ENCODE measurements at places on chromosomes 4 and X.

DNA sequence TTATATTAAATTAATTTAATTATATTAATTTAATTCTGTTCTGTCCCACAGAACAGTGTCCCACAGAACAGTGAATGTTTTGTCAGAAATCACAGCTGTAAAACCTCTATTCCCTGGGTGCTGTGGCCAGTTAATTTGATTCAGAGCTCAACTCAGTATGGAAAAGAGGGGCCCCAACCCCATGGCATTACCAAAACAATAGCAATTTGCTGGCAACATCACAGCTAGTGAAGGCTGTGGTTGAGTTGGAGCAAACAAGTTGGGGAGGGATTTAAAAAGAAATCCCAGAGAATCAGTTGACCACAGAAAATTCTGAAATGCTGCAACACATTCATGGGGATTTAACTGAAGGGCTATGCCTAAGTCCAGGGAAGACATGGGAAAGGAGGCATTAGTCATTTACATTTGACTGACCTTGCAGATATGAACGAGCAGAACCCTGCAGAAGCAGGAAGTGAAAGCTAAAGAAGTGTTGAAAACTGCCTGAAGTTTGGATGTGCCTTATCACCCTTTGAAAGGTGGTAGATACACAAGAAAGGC, 30.1 kb downstream of the PDHA2 start:
- no peaks in the 10 kb centered on the region for H3K36me3 ChIP-seq
- H3K27me3 ChIP-seq, result no peaks in the 10 kb centered on the region
- no peak overlapping the region for H3K4me3 ChIP-seq
- DNase-seq, result no peak
- H3K27ac ChIP-seq, result no peak overlapping the region

- no peak overlapping the region for H3K27ac ChIP-seq
- no peaks in the 10 kb centered on the region for H3K4me1 ChIP-seq
- no peak overlapping the region for H3K4me3 ChIP-seq
- DNase-seq, result no peak
Measured at GRCh38 chr4:154736770-154737169, 7.0 kb upstream of the LRAT start.

- H3K36me3 ChIP-seq, result peaks cover 59% of the 10 kb centered on the region
- H3K4me3 ChIP-seq, result no peak overlapping the region
- no peaks in the 10 kb centered on the region for H3K4me1 ChIP-seq
- DNase-seq, result no peak
Measured at GRCh38 chr4:48554606-48555005, 64.6 kb downstream of the ZAR1 start.

DNA sequence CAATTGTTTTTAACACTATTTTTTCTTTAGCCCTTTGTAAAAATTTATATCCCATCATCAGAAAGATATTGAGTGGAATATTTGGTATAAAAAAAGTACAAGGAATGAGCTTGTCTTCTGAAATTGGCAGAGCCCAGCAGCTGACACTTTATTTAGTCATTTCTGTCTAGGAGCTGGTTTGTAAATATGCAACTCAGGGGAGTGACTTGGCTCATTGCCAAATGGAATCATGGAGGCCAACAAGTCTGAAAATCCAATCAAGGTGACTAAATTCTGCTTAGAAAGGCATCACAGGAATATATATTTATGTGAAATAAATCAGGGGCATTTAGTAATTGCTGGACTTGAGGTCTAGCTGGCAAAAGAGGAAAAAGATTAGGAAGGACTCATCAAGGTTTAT, 74.4 kb downstream of the OTC start:
- no peaks in the 10 kb centered on the region for H3K4me1 ChIP-seq
- H3K4me3 ChIP-seq, result no peak overlapping the region
- no peak overlapping the region for H3K27ac ChIP-seq
- DNase-seq, result no peak
- H3K36me3 ChIP-seq, result no peaks in the 10 kb centered on the region

- no peak overlapping the region for H3K27ac ChIP-seq
- no peaks in the 10 kb centered on the region for H3K4me1 ChIP-seq
- DNase-seq, result no peak
- H3K36me3 ChIP-seq, result peaks cover 7% of the 10 kb centered on the region
- H3K4me3 ChIP-seq, result no peak overlapping the region
Measured at GRCh38 chr4:188299161-188299560, 159.9 kb downstream of the TRIML1 start.

DNA sequence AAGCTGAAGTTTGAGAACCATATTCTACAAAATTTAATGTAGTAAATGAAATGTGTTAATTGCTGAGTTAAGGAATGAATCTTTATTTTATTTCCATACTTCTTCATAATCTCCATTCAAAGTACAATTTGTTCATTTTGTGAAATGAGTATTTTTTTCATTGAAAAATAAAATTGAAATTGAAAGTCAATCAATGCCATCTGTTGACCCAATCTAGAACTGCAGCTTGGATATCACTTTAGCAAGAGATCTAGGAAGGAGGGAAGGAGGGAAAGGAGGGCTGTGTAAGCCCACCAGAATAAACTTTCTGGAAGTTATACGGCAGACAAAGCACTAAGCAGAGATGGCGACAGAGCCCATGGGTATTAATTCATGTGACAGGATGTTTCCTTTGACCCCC, 128.4 kb downstream of the ZMAT1 start:
- no peaks in the 10 kb centered on the region for H3K36me3 ChIP-seq
- no peaks in the 10 kb centered on the region for H3K27me3 ChIP-seq
- no peak overlapping the region for H3K4me3 ChIP-seq
- H3K27ac ChIP-seq, result no peak overlapping the region
- peak; percentile 23 for DNase-seq

- H3K27ac ChIP-seq, result peak overlapping the region; percentile 11
- peak; percentile 57 for DNase-seq
- no peaks in the 10 kb centered on the region for H3K27me3 ChIP-seq
Measured at GRCh38 chr4:152696764-152697261, 17.0 kb upstream of the TMEM154 start.

DNA sequence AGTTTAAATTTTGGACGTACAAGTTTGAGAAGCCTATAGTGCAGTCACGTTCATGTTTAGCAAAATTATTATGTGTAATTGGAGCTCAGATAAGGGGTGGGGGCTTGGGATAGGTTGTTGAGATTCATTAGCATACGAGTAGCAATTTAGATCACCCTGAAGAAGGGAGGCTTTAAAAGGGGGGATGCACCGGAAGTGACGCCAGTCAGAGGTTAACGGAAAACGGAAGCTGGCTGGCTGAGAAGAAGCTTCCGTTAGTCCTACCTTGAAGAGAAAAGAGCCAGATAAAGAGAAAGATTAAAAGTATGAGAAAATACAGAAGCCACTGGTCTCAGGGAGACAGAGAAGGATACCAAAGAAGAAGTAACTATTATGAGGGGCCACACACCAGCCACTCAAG, 1.1 kb upstream of the NXT2 start:
- peak overlapping the region; percentile 38 for H3K4me3 ChIP-seq
- peaks cover 7% of the 10 kb centered on the region for H3K36me3 ChIP-seq
- H3K27me3 ChIP-seq, result no peaks in the 10 kb centered on the region
- DNase-seq, result no peak
- no peak overlapping the region for H3K27ac ChIP-seq
- H3K4me1 ChIP-seq, result peaks cover 5% of the 10 kb centered on the region

GRCh38 chrX:17470136-17470535, 95.1 kb downstream of the NHS start:
- H3K27me3 ChIP-seq, result no peaks in the 10 kb centered on the region
- H3K27ac ChIP-seq, result no peak overlapping the region
- H3K4me3 ChIP-seq, result no peak overlapping the region
- no peak for DNase-seq
- H3K4me1 ChIP-seq, result no peaks in the 10 kb centered on the region

- H3K36me3 ChIP-seq, result no peaks in the 10 kb centered on the region
- H3K27ac ChIP-seq, result no peak overlapping the region
- DNase-seq, result no peak
- no peak overlapping the region for H3K4me3 ChIP-seq
- no peaks in the 10 kb centered on the region for H3K4me1 ChIP-seq
Measured at GRCh38 chrX:114675365-114675764, 91.5 kb downstream of the HTR2C start.

DNA sequence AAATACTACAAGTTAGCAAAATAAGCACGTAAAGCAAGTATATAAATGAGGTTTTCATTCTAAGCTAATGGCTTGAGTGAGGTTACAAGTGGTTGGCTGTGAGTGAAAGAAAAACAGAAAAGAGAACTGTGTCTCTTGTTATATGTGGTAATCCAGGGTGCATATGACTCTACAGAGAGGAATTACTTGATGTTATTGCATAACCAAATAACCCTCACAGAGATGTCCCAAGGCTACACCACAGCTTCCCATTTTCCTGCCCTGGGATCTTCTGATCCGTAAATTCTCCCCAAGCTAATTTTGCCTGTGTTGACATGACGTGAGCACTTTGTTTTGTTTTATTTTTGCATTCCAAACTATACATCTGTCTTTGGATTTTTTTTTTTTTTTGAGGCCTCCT, 470.0 kb upstream of the INTU start:
- H3K36me3 ChIP-seq, result no peaks in the 10 kb centered on the region
- H3K4me1 ChIP-seq, result no peaks in the 10 kb centered on the region
- H3K4me3 ChIP-seq, result no peak overlapping the region
- no peak overlapping the region for H3K27ac ChIP-seq
- H3K27me3 ChIP-seq, result no peaks in the 10 kb centered on the region

DNA sequence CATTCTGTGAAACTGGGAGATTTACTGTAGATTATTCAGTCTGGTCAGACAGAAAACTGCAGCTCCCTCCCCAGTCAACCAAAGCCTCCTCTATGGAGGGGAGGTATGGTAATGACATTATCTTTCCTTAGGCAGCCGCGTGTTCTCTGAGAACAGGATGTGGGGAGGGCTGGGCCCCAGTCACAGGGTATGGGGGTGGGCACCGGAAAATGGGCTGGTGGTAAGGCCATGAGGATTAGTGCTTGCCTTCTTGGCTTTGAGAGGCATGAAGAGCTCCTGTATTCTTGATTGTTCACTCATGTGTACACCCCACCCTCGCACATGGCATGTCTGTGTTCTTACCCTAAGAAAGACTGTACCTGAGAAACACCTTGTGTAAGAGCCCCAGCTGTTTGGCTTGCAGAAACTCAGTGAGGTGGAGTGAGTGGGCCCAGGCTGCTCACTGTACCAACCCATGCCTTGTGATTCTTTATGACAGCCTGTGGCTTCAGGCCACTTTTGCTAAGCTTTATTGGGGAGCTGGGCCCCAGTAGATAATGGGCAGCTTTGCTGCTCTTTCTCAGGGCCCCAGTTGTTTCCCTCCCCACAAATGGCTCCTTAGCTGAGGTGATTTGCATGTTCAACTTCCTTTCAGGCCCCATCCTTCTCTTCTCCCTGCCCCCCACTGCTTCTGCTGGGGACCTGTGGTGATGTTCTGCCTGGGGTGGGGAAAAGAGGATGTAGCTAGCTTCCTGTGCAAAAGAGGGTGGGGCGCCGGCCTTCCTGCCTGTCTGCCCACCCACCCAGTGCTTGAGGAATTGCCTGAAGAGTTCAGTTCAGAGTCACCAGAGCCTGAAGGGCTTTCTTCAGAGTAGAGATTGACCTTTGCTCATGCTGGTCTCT, 30.7 kb downstream of the MSN start:
- peaks cover 70% of the 10 kb centered on the region for H3K4me1 ChIP-seq
- H3K27ac ChIP-seq, result peak overlapping the region; percentile 83
- peak overlapping the region; percentile 76 for H3K4me3 ChIP-seq
- peaks cover 43% of the 10 kb centered on the region for H3K36me3 ChIP-seq
- DNase-seq, result peak; percentile 52

- DNase-seq, result no peak
- no peak overlapping the region for H3K4me3 ChIP-seq
Measured at GRCh38 chr4:101818362-101818761, 27.8 kb downstream of the BANK1 start.

DNA sequence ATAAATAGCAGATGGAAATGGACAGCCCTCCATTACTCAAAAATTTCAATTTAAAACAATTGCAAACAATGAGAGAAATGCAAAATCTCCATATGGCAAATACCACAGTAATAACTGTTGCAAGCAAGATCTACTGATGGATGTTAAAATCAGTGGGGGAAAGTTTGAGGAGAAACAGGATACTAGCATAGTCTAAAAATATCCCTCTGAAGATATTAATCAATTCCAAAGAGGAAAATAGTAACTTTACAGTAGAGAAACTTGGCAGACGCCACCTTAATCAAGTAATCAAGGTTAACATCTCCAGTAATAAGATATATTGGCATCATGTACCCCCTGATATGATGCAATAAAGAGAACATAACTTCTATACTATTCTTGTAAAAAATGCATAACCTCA, 344.8 kb downstream of the ZNF674 start:
- no peak overlapping the region for H3K4me3 ChIP-seq
- no peak for DNase-seq
- H3K36me3 ChIP-seq, result no peaks in the 10 kb centered on the region

DNA sequence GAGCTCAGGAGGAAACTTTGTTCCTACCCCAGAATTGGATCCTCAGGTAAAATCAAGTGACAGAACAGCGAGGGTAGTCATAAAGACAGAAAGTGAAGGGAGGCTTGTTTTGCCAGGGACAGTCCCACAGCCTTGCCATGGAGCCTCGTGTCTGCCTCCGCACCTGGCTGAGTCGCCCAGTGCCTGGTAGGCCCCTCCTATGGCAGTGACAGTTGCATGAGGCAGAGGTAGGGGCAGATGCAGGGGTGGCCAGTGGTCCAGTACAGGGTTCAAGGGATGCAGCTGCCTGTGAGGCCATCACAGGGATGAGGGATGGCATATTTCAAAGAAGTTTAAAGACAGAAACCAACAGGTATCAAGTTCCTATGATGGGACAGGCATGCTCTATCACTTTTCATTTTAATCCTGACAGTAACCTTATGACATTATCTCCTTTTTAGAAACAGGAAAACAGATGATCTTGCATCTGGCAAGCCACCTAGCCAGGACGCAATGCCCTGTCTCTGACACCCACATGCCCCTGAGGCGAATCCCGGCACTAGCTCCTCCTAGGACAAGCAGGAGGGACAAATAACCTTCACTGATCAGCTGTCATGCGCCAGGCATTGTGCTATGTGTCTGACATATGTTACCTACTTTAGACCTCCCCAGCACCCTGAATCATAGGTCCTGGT, 127.4 kb upstream of the ENPP6 start:
- peaks cover 10% of the 10 kb centered on the region for H3K36me3 ChIP-seq
- H3K4me1 ChIP-seq, result peaks cover 21% of the 10 kb centered on the region
- no peak for DNase-seq
- peaks cover 28% of the 10 kb centered on the region for H3K27me3 ChIP-seq

- peaks cover 91% of the 10 kb centered on the region for H3K27me3 ChIP-seq
- no peak for DNase-seq
- H3K4me3 ChIP-seq, result no peak overlapping the region
- H3K27ac ChIP-seq, result no peak overlapping the region
Measured at GRCh38 chr4:7195546-7196287, 3.4 kb downstream of the SORCS2 start.

GRCh38 chr4:147160908-147161513, 215.3 kb upstream of the TTC29 start:
- DNase-seq, result no peak
- H3K4me1 ChIP-seq, result no peaks in the 10 kb centered on the region
- H3K27ac ChIP-seq, result no peak overlapping the region
- H3K27me3 ChIP-seq, result peaks cover 5% of the 10 kb centered on the region
- no peak overlapping the region for H3K4me3 ChIP-seq

All from effector memory CD8-positive, alpha-beta T cell (primary cell).